ENCODE measurements at places on chromosomes 12 and 14.
A peak's percentile ranks its signal among the peaks of the same experiment; 100 is the strongest.

GRCh38 chr12:65121049-65121955 lies at the start of gene WIF1:
WIF1 (minus strand) TSS chr12:65121305; CDS start chr12:65121191, 114 bp downstream.
- DNase-seq, result peak; percentile 45

DNA sequence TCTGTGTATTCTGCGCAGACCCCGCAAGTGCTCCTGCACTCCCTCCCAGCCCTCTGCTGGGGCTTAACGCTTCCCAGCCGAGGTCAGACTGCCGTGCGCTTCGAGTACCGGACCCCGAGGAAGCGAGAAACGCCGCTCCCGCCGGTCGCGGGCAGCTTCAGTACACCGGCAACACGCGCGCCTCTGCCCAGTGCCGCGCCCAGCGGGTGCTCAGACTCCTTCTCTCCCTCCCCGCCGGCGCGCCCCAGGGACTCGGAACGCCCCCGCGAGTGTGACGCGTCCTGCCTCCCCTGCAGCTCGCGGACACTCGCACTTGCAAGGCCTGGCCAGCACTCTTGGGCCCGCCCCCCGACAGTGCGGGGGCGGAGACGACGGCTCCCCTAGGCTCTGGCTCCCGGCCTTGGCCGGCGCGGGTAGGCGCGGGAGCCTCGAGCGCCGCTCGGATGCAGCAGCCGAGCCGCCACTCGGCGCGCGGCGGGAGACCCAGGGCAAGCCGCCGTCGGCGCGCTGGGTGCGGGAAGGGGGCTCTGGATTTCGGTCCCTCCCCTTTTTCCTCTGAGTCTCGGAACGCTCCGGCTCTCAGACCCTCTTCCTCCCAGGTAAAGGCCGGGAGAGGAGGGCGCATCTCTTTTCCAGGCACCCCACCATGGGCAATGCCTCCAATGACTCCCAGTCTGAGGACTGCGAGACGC lies at the start of gene PTGER2:
TSS of gene PTGER2 (plus strand) at position 410 of the 692 bp plus-strand sequence. CDS start at position 647, 237 bp downstream.
- DNase-seq, result peak; percentile 11

- no peak for DNase-seq
Observed at GRCh38 chr12:24759155-24759554, 189.7 kb downstream of the BCAT1 start.

GRCh38 chr14:55265197-55265596 lies 6.0 kb upstream of the FBXO34 start:
- no peak for DNase-seq

DNA sequence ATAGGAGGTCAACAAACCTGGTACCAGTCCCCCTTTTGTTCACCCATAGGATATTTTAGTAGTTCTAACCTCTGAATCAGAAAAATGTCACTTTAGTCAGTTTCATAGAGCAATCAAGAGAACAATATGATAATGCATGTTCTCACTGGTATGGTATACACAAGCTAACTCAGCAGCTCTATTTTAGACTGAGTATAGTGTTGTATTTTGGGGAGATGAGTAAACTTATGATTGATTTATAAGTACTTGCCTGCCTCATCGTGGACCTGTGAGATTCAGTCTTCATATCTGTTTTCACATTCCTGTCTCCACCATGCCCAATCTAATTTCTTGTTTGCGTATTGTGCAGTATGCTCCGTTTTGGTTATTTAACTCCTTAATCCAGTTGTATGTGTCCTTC lies 20.9 kb downstream of the COX16 start:
- no peak for DNase-seq

DNA sequence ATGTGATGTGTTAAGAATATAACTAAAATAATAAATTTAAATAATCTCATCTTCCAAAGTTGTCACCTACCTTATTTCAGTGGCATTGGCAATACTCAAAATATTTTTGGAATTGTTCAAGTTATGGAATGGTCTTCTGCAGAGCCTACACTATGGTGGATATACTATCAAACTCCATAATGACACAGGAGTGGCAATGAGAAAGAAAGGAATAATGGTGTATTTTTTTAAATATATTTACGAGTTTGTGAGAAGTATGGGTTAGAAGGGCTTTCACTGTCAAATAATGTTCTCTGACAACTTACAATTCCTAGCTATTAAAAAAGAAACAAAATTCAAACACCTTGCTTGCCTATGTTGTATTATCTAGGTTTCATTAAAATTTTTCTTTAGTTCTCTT lies 38.1 kb downstream of the HEATR5A start:
- no peak for DNase-seq

DNA sequence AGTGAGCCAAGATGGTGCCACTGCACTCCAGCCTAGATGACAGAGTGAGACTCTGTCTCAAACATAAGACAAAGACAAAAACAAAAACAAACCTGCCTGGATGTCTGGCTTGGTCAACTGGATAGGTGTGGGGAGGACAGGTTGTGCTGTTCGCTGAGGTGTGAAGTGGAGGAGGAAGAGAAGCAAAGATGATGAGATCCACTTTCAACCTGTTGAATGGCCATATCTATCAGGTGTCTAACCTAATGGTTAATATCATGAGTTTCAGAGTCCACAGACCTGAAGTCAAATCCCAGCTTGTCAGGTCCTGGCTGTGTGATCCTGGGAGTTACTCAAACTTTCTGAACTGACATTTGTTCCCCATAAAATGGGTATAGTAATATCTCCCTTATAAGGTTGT lies 9.7 kb upstream of the CCDC177 start:
- DNase-seq, result no peak

- DNase-seq, result no peak
Observed at GRCh38 chr12:64992641-64993040, 128.5 kb downstream of the WIF1 start.

DNA sequence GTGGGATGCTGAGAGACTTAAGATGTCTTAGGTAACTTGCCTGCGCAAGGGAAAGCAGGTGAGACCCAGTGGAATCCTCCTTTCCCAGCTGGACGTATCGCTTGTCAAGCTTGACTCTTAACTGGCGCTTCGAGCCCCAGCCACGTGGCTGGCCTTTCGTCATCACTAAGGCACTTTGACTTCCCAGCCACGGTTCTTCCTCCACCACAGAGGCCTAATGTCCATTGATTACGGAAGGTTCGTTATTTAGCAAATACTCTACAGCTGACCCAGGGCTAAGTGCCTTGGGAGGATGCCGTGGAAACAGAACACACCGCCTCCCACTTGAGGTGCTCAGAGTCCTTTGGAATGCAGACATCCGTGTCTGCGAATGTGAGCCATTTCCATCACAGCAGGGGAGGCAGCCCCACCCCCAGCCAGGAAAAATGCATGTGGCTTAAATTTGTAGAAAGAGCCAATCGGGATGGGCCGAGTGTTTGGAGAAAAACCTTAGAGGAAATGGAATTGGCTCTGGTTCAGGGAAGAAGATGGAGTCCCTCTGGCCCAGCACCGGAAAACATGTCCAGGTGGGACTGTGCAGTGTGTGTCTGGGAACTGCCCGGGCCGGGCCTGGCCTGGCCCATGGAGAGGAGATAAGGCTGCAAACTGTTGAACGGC lies 115.7 kb downstream of the PLXNC1 start:
- no peak for DNase-seq

DNA sequence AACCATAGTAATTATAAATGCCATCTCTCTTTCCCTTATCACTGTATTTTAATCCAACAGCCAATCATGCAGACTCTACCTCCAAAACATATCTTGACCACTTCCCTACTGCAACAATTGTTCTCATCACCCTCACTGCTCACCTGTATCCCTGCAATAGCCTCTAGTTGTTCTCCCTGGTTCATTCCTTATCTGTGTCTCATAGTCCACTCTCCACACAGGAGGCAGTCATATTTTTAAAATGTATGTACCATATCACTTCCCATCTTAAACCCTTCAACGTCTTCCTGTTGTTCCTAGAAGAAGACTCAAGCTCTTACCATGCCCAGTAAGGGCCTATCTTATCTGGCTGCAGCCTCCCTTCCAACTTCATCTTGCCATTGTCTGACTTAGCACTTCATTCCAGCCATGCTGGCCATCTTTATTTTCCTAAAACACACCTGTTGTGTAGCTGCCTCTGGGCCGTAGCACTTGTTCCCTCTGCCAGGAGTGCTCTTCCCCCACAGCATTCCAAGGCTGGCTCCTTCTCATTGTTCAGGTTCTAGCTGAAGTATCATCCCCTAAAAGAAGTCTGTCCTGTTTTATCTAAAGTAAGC lies 27.8 kb upstream of the BHLHE41 start:
- no peak for DNase-seq

GRCh38 chr14:45559626-45560025 lies 306.6 kb upstream of the MIS18BP1 start:
- DNase-seq, result no peak

GRCh38 chr14:31418440-31418839 lies 1.9 kb downstream of the HEATR5A start:
- DNase-seq, result no peak

Measured in NCI-H748 treated with DMSO at 0.1 percent for 48 hours (cell line).